A549 treated with Mapracorat at 1 μM for 4 hours (cell line): ENCODE measurements at places on chromosomes 1 and 21. TPM values are rescaled to one million over a fixed set of nuclear protein-coding genes. Genes with fewer than 3 reads are reported as not detected.

Gene C4BPA
- 0.45 to 0.89 TPM (median 0.66 TPM) in 5 replicates for total RNA-seq

Gene OR10J1
- not detected in 5 replicates for total RNA-seq

Gene PGLYRP3
- total RNA-seq: not detected in 5 replicates

Gene CACNA1S
- total RNA-seq: not detected in 5 replicates

Gene GSTM1
- not detected in 5 replicates for total RNA-seq

Gene BACE2
- 20.1 to 23.2 TPM (median 22.0 TPM) in 5 replicates for total RNA-seq

Gene TM2D1
- 21.0 to 29.0 TPM (median 23.8 TPM) in 5 replicates for total RNA-seq

Gene SLC41A1
- total RNA-seq: 19.4 to 21.2 TPM (median 21.1 TPM) in 5 replicates

Gene NPPB
- total RNA-seq: 0.22 TPM in 1 of 5 replicates, not detected in the others

Gene LCE1A
- not detected in 5 replicates for total RNA-seq

Gene REN
- total RNA-seq: not detected in 5 replicates

Gene SLC22A15
- 0.52 to 1.0 TPM (median 0.81 TPM) in 5 replicates for total RNA-seq

Gene MTMR11
- total RNA-seq: 7.3 to 9.8 TPM (median 8.1 TPM) in 5 replicates

Gene PGLYRP4
- total RNA-seq: not detected in 5 replicates

Gene DPM3
- 67.0 to 104 TPM (median 99.3 TPM) in 5 replicates for total RNA-seq

Gene OR6K3
- total RNA-seq: not detected in 5 replicates

Gene CELF3
- total RNA-seq: not detected in 5 replicates

Gene SMIM1
- 0.52 to 2.6 TPM (median 1.4 TPM) in 5 replicates for total RNA-seq

Gene BARHL2
- total RNA-seq: not detected in 5 replicates

Gene LGR6
- 0.43 to 0.93 TPM (median 0.71 TPM) in 5 replicates for total RNA-seq

Gene LCE3D
- 1.7 to 2.7 TPM (median 2.3 TPM) in 5 replicates for total RNA-seq

Gene CHIA
- not detected in 5 replicates for total RNA-seq

Gene DHDDS
- total RNA-seq: 22.4 to 27.7 TPM (median 24.4 TPM) in 5 replicates

Gene S100A8
- not detected in 5 replicates for total RNA-seq

Gene HSD3B1
- total RNA-seq: 0.27 TPM in 1 of 5 replicates, not detected in the others

Gene HES3
- total RNA-seq: not detected in 5 replicates
